ENCODE measurements at places on chromosomes 1 and 21.
A peak's percentile ranks its signal among the peaks of the same experiment; 100 is the strongest.

- DNase-seq = peak; percentile 60
These were observed 519 bp downstream of the FNBP1L start for GRCh38 chr1:93448292-93448982.

DNA sequence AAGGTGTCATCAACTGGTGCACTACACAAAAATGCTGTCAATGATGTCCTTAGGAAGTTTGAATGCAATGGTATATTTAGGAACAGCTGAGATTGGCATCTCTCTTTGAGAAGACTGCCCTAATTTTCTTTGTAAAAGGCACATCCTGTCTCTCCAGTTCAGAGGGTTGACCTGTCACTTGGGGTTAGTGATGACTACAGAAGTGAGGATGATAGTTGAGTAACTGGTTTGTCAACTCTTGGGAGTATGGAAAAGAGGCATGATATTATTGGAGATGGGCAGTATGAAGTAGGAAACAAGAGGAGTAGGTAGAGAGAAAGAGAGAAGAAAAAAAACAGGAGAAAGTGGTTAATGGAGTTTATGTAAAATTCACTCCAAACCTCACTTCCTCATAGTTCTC lies 40.4 kb upstream of the PIGC start:
- no peak for DNase-seq

DNA sequence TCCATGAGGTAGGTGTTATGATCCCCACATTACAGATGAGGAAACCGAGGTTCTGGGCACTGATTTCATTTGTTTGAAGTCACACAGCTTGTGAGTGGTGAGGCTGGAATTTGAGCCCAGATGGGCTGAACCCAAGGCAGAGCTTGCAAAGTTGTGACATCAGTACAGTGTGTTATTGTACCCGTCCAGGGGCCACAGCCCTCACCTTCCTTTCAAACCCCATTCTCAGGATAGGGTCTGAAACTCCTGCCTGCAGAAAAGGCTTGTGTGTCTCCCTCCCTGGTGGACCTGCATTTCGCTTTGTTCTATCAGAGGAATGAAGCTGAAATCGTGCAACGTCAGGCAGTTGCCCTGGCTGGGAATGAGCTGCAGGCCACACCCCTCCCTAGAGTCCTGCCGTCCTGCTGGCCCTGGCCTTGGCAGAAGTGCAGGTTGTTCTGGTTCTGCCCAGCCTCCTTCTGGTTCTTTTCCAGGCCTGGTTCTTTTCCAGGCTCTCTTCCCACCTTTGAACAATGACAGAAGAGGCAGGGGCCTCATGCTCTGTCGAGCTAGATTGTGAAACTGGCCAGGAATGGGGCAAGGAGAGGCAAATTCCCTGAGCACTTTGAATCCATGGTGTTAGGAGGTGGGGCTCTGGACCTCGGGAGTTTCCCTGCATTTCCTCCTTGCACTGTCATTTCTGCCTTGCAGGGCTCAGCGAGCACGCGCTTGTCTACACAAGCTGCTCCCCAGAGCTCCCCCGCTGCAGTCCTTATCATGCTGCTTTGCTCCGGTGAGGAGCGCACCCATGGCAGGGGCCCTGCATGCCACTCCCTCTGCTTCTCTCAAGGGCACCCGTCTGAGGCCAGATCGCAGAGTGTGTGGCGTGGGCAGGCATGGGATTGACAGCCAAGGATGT lies 8.2 kb upstream of the MYOM3 start:
- peak; percentile 77 for DNase-seq

GRCh38 chr1:50936321-50936720 lies 23.7 kb downstream of the FAF1 start:
- no peak for DNase-seq

GRCh38 chr1:17591814-17592430 lies 52.4 kb downstream of the ARHGEF10L start:
- no peak for DNase-seq

DNA sequence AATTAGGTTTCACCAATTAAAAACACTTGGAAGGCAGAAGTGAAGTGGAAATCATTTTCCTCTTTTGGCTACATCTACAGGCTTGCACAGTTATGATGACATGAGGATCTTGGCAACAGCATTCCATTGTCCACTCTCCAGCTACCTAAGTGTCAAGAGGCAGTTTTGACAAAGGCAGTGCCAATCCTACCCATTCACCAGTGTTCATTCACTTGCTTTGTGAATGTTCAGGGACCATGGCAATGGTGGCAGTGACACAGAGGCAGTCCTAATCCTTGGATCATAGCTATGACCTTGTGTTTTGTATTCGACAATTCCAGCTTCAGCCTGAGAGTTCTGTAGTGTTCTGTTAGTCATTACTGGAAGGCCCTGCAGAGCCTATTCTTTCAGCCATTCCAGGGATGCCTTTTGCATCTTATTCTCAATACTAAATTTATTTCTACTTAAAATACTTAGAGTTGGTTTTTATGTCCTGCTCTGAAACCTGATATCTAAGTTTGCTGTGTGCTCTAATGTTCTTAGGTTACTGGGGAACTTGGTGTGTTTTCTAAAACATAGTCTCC lies 36.7 kb downstream of the CRB1 start:
- peak; percentile 14 for DNase-seq

GRCh38 chr1:82446236-82446635 lies 645.5 kb downstream of the ADGRL2 start:
- DNase-seq = peak; percentile 25

DNA sequence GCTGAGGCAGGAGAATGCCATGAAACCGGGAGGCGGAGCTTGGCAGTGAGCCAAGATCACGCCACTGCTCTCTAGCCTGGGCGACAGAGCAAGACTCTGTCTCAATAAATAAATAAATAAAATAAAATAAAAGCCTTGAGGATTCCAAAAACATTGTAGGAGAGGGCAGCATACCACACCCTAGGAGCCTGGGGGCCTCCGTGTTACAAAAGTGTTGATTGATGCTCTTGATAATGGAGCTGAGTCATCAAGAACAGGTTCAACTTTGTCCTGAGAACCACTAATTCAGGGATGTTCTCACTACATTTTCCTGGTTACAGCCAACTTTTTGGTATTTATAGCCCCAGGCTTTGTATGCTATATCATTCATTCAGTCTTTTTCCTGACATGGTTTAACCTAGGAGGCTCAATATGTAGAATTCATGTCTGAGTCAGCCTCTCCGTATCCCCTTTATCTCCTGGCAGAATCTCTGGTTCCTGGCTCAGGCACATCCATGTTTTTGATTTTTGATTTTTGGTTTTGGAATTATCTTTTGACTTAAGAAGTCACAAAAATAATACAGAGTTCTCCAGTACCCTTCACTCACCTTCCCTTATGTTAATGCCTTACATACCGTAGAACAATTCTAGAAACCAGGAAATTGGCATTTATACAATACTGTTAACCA lies 69.4 kb downstream of the LRRC8D start:
- DNase-seq = no peak

GRCh38 chr1:212432272-212432660 lies 454 bp upstream of the NENF start:
- no peak for DNase-seq

DNA sequence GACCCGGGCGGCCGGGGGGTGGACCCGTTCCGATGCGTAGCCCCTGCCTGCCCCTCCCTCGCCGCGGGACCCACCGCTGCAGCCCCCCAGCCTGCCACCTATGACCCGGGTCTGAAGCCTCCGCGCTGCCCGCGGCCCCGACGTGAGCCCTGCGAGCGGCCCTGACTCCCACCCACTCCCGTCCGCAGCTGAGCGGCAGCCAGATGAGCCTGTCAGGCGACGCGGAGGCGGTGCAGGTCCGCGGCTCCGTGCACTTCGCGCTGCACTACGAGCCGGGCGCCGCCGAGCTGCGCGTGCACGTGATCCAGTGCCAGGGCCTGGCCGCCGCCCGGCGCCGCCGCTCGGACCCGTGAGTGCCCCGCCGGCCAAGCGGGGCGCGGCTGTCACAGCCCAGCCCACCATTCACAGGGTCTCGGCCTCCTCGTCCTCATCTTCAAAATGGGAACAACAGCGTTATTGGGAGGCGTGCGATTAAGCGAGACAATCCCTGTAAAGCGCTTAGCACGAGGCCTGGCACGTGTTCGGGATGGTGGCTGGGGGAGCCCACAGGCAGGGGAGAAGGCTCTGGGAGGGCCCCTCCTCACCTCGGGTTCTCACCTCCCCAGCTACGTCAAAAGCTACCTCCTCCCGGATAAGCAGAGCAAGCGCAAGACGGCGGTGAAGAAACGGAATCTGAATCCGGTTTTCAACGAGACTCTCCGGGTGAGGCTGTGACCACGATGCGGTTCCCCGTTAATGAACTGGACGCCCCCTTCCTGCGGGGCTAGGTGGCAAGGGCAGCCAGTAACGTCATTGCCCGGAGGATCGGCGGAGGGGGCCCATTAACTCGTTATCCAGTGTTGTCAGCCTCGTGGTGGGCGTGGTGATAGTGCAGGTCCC lies 8.2 kb downstream of the SYTL1 start:
- DNase-seq = peak; percentile 90

DNA sequence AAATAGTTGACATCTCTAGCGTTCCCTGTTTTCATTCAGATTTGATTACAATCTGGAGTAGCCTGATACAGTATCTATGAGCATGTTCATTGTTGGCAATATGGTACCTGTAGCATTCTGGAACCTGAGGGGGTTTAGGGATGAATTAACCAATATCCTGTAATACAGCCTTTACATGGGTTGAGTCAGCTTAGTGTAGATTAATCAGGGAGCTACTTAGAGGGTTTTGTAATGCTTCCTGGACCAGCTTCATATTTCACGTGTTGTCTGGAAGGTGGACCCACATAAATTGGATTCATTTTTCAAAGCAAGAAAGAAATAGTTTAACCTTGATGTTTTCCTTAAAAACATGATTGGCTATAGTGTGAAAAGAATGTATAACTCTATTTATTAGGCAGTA lies 3.6 kb downstream of the OTUD3 start:
- no peak for DNase-seq

- DNase-seq = peak; percentile 69
These were observed 35.8 kb downstream of the CELF3 start for GRCh38 chr1:151680826-151681225.

GRCh38 chr1:50620680-50621329 lies 197.6 kb upstream of the DMRTA2 start:
- DNase-seq = peak; percentile 12

GRCh38 chr1:231557898-231558707 lies 29.6 kb downstream of the TSNAX start:
- peak; percentile 7 for DNase-seq

DNA sequence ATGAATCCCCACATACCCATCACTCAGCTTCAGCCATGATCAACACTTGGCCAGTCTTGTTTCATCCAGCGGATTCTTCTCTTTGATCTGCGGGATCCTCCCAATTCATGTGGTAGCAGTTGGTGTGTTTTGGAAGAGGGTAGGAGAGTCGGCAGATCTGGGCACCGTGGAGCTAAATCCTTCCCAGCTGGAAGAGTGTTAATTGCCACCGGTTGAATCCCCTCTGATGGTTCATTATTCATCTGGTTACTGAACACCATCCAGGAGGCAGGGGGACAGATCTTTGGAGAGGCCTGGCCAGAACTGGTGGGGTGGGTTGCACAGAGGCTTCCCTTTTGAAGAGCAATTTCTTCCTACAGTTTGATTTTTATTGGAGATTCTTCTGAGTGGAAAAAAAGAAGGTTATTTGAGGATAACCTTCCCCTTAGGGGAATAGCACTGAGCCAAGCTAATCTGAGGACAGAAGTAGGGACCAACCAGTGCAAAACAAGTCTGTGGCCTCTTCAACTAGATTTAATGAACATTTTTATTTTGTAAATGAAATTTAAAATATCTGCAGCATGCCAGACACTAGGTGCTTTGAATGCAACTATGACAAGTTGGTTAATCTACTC lies 8.1 kb downstream of the NFASC start:
- DNase-seq = no peak

DNA sequence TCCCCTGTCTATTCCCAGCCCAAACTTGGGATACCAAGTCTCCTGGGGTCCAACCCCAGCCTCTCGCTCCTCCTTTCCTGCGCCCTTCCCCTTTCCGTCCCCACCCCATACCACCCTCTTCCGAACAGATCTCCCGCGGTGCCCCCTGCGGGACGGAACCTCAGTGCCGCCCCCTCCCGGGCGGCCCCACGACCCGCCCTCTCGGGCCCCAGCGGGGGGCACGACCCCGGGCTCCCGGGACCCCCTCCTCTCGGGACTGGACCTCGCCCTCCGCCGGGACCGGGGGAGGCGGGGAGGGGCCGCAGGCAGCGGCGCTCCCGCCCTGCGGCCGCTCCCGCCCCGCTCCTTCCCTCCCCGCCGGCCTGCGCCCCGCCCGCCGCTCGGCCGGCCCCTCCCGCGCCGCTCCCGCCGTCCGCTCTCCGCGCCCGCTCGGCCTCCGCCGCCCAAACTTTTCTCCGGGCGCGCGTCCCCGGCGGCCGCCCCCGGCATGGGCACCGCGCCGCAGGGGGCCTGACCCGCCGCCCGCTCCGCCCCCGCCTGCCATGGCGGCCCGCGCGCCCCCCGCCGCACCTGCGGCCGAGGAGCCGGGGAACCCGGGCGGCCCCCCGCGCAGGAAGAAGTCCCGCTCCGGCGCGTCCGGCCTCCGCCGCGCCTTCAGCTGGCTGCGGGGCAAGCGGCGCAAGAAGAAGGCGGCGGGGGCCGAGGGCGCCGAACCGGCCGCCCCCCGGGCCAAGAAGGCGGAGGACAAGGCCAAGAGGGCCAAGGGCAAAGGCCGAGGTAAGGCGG lies 39.0 kb upstream of the SYNC start:
- peak; percentile 90 for DNase-seq

GRCh38 chr1:210687582-210688279 lies 359.0 kb downstream of the HHAT start:
- peak; percentile 56 for DNase-seq
